Hepatocyte (in vitro differentiated cells): ENCODE measurements at places on chromosomes 13 and 19.
A peak's percentile ranks its signal among the peaks of the same experiment; 100 is the strongest.

- DNase-seq, result no peak
Measured at GRCh38 chr13:35961002-35961401, 170.2 kb downstream of the DCLK1 start.

GRCh38 chr19:10612499-10613119 lies 12.7 kb upstream of the SLC44A2 start:
- DNase-seq, result no peak

DNA sequence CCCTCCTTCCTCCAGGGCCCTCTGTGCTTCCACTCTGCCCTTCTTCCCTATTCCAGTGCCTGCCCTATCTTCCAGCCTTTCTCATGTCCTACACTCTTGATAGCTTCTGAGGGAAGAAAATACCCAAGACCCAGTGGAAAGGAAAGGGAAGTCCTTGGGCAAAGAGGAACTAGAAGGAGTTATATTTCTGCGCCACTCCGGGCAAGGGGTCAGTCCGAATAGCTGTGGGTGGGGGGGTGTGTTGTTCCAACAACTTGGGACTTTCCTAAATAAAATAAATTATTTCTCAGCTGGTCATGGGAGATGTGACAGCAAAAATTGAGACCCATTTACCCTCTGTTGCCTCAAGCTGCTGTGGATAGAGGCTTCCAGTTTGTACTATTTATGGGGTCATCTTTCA lies 23.2 kb downstream of the CABP5 start:
- DNase-seq, result no peak

DNA sequence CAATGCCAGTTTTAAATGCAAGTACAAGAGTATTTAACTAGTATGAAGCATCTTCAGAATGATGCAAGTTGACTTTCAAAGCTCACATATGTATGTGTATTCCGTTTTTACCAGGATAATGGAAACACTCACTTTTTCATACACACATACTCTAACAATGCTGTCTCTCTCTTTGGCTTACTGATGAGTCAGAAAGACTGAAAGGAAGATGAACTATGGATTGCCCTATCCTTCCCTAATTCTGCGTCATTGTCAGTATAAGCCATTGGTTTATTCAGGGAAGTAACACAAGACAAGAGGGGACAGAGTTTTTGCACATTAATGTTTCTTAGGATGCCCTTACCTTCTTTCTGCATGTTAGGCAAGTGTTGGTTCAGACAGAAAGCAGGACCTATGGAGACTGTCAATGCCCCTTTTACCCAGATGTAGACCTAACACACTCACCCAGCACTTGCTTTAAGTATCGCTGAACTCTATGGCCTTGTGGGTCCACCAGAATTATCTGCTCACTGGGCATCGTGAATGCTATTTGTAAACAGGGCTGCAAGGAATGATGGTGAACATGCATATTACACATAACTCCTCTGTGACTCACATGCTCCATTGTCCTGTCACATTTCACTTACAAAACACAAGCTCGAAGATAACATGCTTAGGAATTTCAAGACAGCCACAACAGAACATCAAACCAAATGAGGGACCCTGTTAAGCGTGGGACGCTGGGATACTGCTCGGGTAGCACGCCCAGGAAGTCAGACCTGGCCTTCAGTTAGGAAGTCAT lies 10.0 kb upstream of the OXGR1 start:
- DNase-seq, result peak; percentile 22

DNA sequence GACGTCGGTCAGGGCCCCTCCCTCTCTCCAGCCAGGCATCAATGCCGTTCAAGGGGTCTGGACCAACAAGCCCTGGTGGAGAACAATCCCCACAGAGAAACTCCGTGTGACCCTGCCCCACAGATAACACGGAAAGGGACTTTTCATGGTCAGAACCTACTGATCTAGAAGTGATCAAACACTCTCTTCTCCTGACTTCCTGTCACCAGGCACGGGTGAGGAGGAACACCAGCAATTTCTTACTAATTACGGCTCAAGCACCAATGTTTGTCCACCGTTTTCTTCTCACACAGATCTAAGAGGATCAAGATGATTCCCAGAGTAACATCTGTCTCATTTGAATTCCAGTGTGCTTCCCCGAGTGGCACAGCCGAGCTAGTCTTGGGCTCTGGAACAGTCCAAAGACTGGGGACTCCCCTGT lies 11.8 kb downstream of the RASA3 start:
- no peak for DNase-seq

GRCh38 chr13:47133011-47133445 lies 236.2 kb upstream of the HTR2A start:
- no peak for DNase-seq

- DNase-seq, result peak; percentile 80
Measured at GRCh38 chr19:18478545-18479311, 40.8 kb upstream of the ISYNA1 start.
